ENCODE measurements at places on chromosomes 5 and 9.

- DNase-seq: no peak
Measured at GRCh38 chr5:112693301-112693700, 44.4 kb upstream of the APC start.

DNA sequence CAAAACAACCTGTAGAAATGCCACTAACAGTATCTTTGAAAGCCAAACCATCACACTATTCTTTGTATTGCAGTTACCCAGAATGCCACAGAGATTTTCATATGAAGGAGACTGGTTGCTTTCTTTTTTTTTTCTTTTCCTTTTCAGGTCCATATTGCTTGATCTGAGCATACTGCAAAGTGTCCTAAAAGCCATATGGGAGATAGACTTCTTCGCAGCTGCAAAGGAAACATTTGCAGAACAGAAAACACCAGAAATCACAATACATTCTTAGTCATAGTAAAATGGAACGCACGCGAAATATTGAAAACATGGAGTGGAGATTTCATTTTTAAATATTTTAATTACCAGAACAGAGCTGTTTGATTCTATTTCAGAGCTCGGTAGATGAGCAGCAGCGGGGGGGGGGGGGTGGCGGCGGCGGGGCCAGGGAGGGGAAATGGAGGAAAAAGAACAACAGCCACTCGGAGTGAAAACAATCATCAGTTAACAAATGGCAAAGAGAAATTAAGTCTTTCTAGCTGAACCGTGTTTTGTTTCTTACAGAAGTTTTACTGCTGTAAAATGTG, 284.1 kb downstream of the NFIB start:
- DNase-seq: no peak

DNA sequence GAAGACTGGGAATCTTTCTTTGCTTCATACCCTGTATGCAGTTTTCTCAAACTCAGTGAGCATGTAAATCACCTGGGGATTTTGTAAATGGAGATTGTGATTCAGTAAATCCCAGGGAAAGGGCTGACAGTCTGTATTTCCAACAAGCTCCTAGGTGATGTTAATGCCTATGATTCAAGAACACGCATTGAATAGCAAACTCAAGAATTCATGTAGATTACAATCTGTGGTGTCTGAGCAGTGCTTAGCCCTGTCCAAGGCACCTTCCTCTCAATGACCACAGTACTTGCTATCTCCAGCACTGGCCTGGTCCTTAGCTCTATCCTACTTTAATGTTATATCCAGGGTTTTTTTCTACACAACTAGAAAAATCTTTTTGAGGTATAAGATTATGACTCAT, 721.4 kb upstream of the MEF2C start:
- no peak for DNase-seq

GRCh38 chr5:140360681-140361479, 886 bp downstream of the SLC4A9 start:
- no peak for DNase-seq

DNA sequence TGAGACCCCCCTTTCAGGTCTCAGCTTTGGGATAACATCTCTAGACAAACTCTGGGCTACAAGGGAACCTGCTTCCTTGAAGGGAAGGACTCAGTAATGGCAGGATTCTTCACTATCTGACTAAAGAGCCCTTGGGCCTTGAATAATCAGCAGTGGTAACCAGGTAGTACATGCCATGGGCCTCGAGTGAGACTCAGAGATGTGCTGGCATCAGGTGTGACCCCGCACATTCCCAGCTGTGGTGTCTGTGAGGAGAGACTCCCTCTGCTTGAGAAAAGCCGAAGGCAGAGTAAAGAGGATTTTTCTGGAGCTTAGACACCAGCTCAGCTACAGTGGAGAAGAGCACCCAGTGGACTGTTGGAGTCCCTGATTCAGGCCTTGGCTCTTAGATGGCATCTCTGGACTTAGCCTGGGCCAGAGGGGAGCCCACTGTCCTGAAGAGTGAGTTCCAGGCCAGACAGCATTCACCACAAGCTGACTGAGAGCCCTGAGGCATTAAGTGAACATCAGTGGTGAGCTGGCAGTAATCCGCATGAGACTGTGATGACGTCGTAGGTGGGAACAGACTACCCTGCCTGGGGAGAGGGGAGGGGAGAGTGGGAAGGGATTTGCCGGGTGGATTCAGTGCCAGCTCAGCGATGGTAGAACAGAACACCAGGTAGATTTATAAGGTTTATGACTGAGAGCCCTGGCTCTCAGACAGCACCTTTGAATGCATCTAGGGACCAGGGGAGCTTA, 5.3 kb upstream of the ZNF782 start:
- no peak for DNase-seq

DNA sequence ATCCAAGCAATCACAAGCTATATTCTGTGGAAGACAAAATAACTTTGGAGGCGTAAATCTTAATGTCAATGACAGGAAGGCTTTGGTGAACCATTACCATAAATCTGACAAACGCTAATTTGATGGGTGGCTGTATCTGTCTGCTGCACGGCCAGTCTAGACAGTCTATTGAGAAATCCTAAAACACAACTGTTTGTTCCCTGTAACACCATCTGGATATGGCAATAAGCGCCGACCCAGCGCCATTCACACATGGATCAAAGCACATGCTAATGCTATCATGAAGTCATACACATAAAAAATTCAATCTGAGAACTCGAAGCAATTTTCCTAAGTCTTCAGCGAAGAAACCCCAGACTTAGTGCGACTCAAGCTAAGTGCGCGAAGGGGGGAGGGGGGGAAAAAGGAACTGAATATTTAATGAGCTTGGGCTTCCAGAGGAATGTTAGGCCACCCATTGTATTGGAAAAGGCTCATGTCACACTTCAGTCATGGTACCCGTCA, 95.1 kb downstream of the ARL15 start:
- DNase-seq: no peak

- no peak for DNase-seq
Measured at GRCh38 chr5:147558826-147559225, 49.0 kb upstream of the DPYSL3 start.

- DNase-seq: no peak
Measured at GRCh38 chr5:116567106-116567505, 7.5 kb downstream of the SEMA6A start.

- DNase-seq: no peak
Measured at GRCh38 chr5:124747791-124748686, 1.6 kb upstream of the ZNF608 start.

DNA sequence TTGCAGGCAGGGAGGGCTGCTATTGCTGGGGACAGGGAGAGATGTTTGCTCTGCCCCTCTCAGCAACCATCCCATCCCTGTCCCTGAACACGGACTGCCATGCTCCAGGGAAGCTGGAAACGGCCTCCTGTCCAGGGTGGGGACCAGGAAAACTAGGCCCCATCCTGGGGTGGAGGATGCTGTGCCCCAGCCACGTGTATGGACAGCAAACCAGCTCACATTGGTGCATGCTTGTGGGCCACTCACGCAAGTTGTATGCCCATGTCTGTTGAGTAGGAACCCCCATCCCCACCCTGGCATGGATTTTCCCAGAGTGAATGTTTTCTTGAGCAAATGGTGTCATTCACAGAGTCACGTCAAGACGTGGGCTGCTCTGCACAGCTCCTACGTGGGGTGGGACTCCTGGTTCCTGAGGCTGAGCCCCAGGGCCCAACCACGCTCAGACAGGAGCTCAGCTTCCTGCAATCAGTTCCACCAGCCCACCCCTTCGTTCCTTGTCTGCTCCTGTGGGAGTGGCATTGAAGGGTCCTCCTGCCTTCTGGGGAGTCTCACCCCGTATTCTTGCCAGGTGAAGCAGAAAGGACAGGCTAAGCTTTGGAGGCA, 4.6 kb downstream of the UNC5A start:
- no peak for DNase-seq

GRCh38 chr5:44388321-44389089, 715 bp downstream of the FGF10 start:
- no peak for DNase-seq

Measured in SIG-M5 (cell line).